ENCODE measurements at places on chromosomes 3 and 15. TPM values are rescaled to one million over a fixed set of nuclear protein-coding genes. Genes with fewer than 3 reads are reported as not detected.

SQOR gene
- 112 TPM for total RNA-seq

TNFSF10 gene
- 86.3 TPM for total RNA-seq

- no peaks in the 10 kb centered on the region for H3K4me1 ChIP-seq
- H3K4me3 ChIP-seq = no peak overlapping the region
- DNase-seq = no peak
- H3K27ac ChIP-seq = no peak overlapping the region
- no peaks in the 10 kb centered on the region for H3K27me3 ChIP-seq
- no peaks in the 10 kb centered on the region for H3K36me3 ChIP-seq
Observed at GRCh38 chr3:16834214-16834613, 50.5 kb upstream of the PLCL2 start.

- no peak for DNase-seq
- H3K36me3 ChIP-seq = no peaks in the 10 kb centered on the region
- no peak overlapping the region for H3K27ac ChIP-seq
- H3K4me1 ChIP-seq = no peaks in the 10 kb centered on the region
Observed at GRCh38 chr15:68829068-68829467, 8.4 kb upstream of the ANP32A start.

GRCh38 chr3:146502887-146503460 lies 33.6 kb upstream of the PLSCR2 start:
- H3K4me3 ChIP-seq = no peak overlapping the region
- H3K27me3 ChIP-seq = no peaks in the 10 kb centered on the region
- H3K27ac ChIP-seq = no peak overlapping the region
- peaks cover 22% of the 10 kb centered on the region for H3K4me1 ChIP-seq
- no peaks in the 10 kb centered on the region for H3K36me3 ChIP-seq

SPATA12 gene
- 0.43 TPM for total RNA-seq

PCNP gene
- total RNA-seq = 112 TPM

- H3K4me3 ChIP-seq = no peak overlapping the region
- DNase-seq = no peak
- no peak overlapping the region for H3K27ac ChIP-seq
- no peaks in the 10 kb centered on the region for H3K27me3 ChIP-seq
- no peaks in the 10 kb centered on the region for H3K4me1 ChIP-seq
Observed at GRCh38 chr3:181616088-181617070, 95.3 kb upstream of the SOX2 start.

- no peaks in the 10 kb centered on the region for H3K4me1 ChIP-seq
- DNase-seq = no peak
- no peak overlapping the region for H3K27ac ChIP-seq
- no peaks in the 10 kb centered on the region for H3K36me3 ChIP-seq
- no peak overlapping the region for H3K4me3 ChIP-seq
Observed at GRCh38 chr3:74542441-74542840, 72.0 kb downstream of the CNTN3 start.

TRIM42 gene
- not detected for total RNA-seq

- H3K4me1 ChIP-seq = no peaks in the 10 kb centered on the region
- no peak overlapping the region for H3K4me3 ChIP-seq
- no peak overlapping the region for H3K27ac ChIP-seq
- H3K36me3 ChIP-seq = no peaks in the 10 kb centered on the region
- DNase-seq = peak; percentile 66
- H3K27me3 ChIP-seq = no peaks in the 10 kb centered on the region
Observed at GRCh38 chr3:59286791-59287531, 237.1 kb upstream of the CFAP20DC start.

DNA sequence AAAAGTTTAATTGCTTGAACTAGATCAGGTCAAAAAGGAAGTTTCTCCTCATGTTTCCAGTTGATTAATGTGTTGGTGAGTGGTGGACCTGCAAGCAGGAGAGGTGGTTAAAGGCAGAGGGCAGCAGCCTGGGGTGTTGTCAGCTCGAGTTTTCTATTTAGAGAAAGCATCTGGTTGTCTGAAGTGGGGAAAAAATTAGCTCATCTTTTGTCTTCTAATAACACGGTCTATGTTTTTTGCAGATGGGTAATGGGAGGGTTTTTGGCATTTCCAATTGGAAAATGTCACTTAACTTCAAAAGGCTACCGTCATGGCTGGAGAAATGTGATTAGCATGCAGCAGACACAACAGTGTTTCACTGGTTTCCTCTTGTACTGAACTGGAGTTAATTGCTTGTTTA lies 122.6 kb downstream of the ITPR1 start:
- no peak overlapping the region for H3K27ac ChIP-seq
- DNase-seq = no peak
- H3K27me3 ChIP-seq = no peaks in the 10 kb centered on the region
- no peaks in the 10 kb centered on the region for H3K36me3 ChIP-seq
- no peak overlapping the region for H3K4me3 ChIP-seq

ASB14 gene
- total RNA-seq = not detected

RFTN1 gene
- 74.5 TPM for total RNA-seq

- peak overlapping the region; percentile 1 for H3K4me3 ChIP-seq
- H3K36me3 ChIP-seq = no peaks in the 10 kb centered on the region
- DNase-seq = peak; percentile 63
Observed at GRCh38 chr15:63500265-63501250, 3.8 kb upstream of the USP3 start.

DNA sequence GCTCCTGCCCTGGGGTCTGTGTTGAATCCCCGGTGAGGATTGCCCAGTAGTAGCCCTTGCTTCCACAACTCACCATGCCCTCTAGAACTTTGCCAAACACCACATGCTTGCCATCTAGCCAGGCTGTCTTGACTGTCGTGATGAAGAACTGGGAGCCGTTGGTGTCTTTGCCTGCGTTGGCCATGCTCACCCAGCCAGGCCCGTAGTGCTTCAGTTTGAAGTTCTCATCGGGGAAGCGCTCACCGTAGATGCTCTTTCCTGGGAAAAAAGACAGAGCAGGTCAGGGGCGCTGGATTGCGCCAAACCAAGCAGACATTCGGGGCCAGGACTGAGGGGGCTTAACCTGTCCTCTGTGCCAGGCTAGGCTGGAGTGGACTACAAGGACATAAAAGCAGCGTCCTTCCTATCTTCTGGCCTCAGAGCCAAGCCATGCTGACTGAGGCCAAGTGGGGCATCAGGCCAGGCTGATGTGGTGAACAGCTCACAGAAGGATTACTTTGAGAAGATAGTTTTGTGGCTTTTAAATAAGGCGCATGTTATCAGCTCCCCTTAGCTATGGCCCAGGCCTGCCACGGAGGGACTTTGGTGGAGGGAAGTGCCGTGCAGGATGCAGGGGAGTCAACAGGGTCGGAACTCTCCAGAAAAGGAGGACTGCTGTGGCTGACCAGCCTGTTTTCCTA lies 5.3 kb downstream of the SNX22 start:
- no peak overlapping the region for H3K4me3 ChIP-seq
- H3K4me1 ChIP-seq = peaks cover 39% of the 10 kb centered on the region
- DNase-seq = no peak
- H3K36me3 ChIP-seq = peaks cover 53% of the 10 kb centered on the region
- no peak overlapping the region for H3K27ac ChIP-seq

DNA sequence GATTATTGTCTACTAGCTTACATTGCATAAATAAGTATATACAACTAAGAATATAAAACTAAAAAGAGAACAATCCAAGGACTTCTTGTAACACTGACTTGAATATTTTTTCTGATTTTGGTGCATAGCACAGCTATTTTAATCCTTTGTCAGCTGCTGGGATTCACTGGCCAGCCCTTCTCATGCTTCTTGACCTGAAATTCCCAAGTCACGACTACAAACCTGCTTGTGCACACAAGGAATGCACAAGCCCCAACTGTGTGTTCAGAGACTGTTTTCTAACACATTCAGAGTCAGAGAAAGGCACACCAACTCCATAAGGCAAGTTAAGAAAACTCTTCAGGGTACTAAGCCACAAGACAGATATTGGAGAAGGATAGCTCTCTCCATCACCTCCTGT lies 80.9 kb downstream of the TNIK start:
- peaks cover 12% of the 10 kb centered on the region for H3K4me1 ChIP-seq
- H3K4me3 ChIP-seq = no peak overlapping the region
- no peak overlapping the region for H3K27ac ChIP-seq

GRCh38 chr3:168939651-168940238 lies 723.8 kb downstream of the MECOM start:
- no peaks in the 10 kb centered on the region for H3K4me1 ChIP-seq
- no peaks in the 10 kb centered on the region for H3K27me3 ChIP-seq
- no peak for DNase-seq
- no peaks in the 10 kb centered on the region for H3K36me3 ChIP-seq

- no peaks in the 10 kb centered on the region for H3K36me3 ChIP-seq
- H3K27me3 ChIP-seq = no peaks in the 10 kb centered on the region
Observed at GRCh38 chr15:77611767-77612166, 20.9 kb downstream of the LINGO1 start.

GRCh38 chr3:114449271-114450007 lies 155.6 kb downstream of the TIGIT start:
- H3K4me3 ChIP-seq = no peak overlapping the region
- no peak overlapping the region for H3K27ac ChIP-seq
- peaks cover 24% of the 10 kb centered on the region for H3K4me1 ChIP-seq

- no peak for DNase-seq
- no peaks in the 10 kb centered on the region for H3K36me3 ChIP-seq
- H3K4me1 ChIP-seq = no peaks in the 10 kb centered on the region
- no peak overlapping the region for H3K27ac ChIP-seq
- no peaks in the 10 kb centered on the region for H3K27me3 ChIP-seq
Observed at GRCh38 chr3:73192036-73192738, 130.7 kb downstream of the EBLN2 start.

DNA sequence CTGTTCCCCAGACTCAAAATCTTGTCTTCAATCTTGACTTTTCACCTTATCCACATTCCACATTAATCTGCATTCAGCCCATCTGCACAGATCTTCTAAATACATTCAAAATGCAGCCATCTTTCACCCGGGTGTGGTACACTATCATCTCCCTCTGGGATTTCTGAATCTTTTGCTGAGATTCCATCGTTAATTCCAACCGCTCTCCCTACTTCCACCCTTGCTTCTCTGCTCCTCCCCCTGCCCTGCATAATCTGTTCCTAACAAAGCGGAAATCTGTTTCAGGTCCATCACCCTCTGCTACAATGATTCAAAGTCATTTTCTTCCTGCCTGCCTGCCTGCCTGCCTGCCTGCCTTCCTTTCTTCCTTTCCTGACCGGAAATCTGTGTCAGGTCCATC lies 7.9 kb upstream of the GOLGA8B start:
- no peak overlapping the region for H3K4me3 ChIP-seq
- H3K36me3 ChIP-seq = no peaks in the 10 kb centered on the region
- H3K27ac ChIP-seq = no peak overlapping the region
- no peaks in the 10 kb centered on the region for H3K27me3 ChIP-seq
- H3K4me1 ChIP-seq = no peaks in the 10 kb centered on the region

- H3K4me1 ChIP-seq = peaks cover 14% of the 10 kb centered on the region
- H3K4me3 ChIP-seq = no peak overlapping the region
- DNase-seq = no peak
Observed at GRCh38 chr3:159844801-159845261, 143.8 kb upstream of the IL12A start.

DNA sequence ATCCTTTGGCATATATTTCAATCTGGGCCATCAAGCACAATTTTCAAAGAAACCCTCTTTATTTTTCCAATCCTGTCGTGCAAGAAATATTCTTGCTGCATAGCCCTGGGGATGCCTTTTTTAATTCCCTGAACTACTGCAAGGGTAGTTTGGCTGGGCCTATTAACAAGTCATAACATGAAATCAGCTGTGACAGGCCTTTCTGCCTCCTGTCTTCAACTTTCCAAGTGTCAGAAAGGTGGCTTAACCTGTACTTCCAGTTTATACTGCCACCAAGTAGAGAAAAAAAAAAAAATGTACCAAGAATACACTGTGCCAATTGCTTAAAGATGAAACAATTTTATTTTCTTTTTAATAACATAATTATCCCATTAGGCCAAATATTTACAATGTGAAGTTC lies 32.4 kb upstream of the SPPL2A start:
- peaks cover 4% of the 10 kb centered on the region for H3K4me1 ChIP-seq
- DNase-seq = no peak
- no peaks in the 10 kb centered on the region for H3K36me3 ChIP-seq
- H3K27ac ChIP-seq = no peak overlapping the region
- H3K4me3 ChIP-seq = no peak overlapping the region
- H3K27me3 ChIP-seq = no peaks in the 10 kb centered on the region

CPA3 gene
- total RNA-seq = 8.9 TPM

- H3K27ac ChIP-seq = peak overlapping the region; percentile 72
- H3K36me3 ChIP-seq = no peaks in the 10 kb centered on the region
- no peak overlapping the region for H3K4me3 ChIP-seq
- no peaks in the 10 kb centered on the region for H3K27me3 ChIP-seq
- H3K4me1 ChIP-seq = peaks cover 12% of the 10 kb centered on the region
Observed at GRCh38 chr3:188000361-188000861, 153.5 kb upstream of the LPP start.

- no peak overlapping the region for H3K4me3 ChIP-seq
- no peaks in the 10 kb centered on the region for H3K4me1 ChIP-seq
- DNase-seq = no peak
- no peaks in the 10 kb centered on the region for H3K36me3 ChIP-seq
- H3K27me3 ChIP-seq = no peaks in the 10 kb centered on the region
Observed at GRCh38 chr15:27762471-27762870, 336.6 kb downstream of the OCA2 start.

C3orf62 gene
- total RNA-seq = 4.2 TPM

PAK6 gene
- 8.4 TPM for total RNA-seq

DNA sequence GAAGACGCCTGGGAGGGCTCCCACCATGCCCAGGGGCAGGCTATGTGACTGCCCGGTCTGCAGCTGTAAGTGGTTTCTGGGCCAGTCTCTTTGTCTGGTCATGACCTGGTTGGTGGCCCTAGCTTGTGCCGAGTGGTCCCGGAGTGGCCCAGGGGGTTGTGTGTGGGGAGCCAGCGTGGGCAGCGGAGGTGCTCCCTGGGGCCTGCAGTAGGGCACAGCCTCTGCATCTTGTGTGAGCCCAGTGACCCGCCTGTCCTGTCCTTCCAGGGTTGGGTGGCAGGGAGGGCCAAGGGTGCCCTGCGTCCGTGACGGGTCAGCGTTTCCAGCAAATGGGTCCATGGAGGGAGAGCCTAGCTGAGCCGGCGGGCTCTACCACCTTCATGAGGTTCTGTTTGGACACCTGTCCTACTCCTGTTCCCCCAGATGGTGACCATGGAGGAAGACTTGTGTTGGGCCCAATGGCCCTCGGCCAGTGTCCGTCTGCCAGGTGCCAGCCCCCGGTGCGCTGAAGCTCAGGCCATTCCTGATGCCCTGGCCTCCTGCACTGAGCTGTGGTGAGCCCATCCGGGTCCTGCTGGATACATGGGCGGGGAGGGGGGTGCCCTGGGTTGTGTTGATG lies 215.4 kb downstream of the SNRPN start:
- no peaks in the 10 kb centered on the region for H3K4me1 ChIP-seq
- no peaks in the 10 kb centered on the region for H3K36me3 ChIP-seq
- H3K27ac ChIP-seq = no peak overlapping the region
- no peaks in the 10 kb centered on the region for H3K27me3 ChIP-seq

- no peak for DNase-seq
- H3K27me3 ChIP-seq = no peaks in the 10 kb centered on the region
- H3K4me1 ChIP-seq = peaks cover 18% of the 10 kb centered on the region
- H3K27ac ChIP-seq = no peak overlapping the region
- no peaks in the 10 kb centered on the region for H3K36me3 ChIP-seq
Observed at GRCh38 chr15:40252141-40252437, 13.2 kb downstream of the PAK6 start.

GRCh38 chr3:126180477-126181397 lies at the start of gene ALDH1L1:
ALDH1L1 (minus strand) TSS chr3:126180586; CDS start chr3:126160979, 19,607 bp downstream.
- H3K4me3 ChIP-seq = peak within 1 kb of the TSS; percentile 42
- H3K36me3 ChIP-seq = no peaks in the 10 kb centered on the region
- H3K27me3 ChIP-seq = peaks cover 2% of the 10 kb centered on the region
- peak; percentile 90 for DNase-seq
- peaks cover 21% of the 10 kb centered on the region for H3K4me1 ChIP-seq

GRCh38 chr3:146801492-146801891 lies 196.3 kb upstream of the PLSCR5 start:
- no peak overlapping the region for H3K27ac ChIP-seq
- H3K4me1 ChIP-seq = no peaks in the 10 kb centered on the region
- DNase-seq = no peak
- no peaks in the 10 kb centered on the region for H3K36me3 ChIP-seq
- no peak overlapping the region for H3K4me3 ChIP-seq
